MM.1S (cell line): ENCODE measurements at places on chromosomes 4 and X.

DNA sequence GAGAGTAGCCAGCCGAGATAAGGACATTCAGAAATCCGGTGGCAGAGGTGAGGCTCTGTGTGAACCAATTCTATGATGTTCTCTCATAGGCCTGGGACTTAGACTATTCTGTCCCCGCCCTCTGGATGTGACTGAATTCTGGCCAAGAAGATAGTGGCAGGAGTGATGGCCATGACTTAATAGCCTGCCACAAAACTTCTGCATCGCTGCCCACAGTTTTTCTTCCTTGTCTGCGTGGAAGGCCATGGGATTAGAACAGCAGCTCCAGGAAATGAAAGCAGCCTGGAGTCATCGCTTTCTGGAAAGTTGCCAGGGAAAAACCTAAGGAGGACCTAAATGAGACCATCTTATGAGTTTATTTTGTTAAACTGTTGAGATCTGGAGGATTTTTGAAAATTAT is 134.7 kb downstream of the F11 start:
- DNase-seq, result no peak

GRCh38 chrX:115518113-115518512 is 42.9 kb upstream of the PLS3 start:
- no peak for DNase-seq

DNA sequence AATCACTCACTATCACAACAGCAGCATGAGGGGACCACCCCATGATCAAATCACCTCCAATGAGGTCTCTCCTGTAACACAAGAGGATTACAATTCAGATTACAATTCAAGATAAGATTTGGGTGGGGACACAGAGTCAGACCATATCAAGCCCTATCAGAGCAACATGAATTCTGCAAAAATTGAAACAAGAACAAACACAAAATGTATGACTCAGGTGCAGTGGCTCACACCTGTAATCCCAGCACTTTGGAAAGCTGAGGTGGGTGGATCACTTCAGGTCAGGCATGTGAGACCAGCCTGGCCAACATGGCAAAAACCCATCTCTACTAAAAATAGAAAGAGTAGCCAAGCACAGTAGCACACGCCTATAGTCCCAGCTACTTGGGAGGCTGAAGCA is 13.4 kb upstream of the HPSE start:
- DNase-seq, result no peak

GRCh38 chrX:19554786-19555185 is 39.5 kb upstream of the MAP3K15 start:
- DNase-seq, result no peak

DNA sequence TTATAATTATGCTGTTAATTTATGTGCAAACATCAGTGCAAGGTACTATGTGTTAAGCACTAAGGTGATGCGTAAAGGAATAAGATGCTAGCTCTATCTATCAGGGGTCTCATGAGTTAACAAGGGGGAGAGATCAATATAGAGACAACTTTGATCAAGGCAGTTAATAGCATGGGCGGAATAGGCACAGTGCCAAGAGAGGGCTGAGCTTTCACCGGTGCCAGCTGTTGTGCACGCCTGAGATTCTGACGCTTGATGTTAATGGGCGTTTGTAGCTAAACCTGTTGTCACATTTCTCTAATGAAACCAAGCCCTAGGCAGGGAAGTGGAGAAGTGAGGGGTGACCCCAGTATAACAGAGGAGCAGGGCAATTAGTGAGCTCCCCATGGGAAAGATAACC is 86.0 kb upstream of the NMU start:
- no peak for DNase-seq

DNA sequence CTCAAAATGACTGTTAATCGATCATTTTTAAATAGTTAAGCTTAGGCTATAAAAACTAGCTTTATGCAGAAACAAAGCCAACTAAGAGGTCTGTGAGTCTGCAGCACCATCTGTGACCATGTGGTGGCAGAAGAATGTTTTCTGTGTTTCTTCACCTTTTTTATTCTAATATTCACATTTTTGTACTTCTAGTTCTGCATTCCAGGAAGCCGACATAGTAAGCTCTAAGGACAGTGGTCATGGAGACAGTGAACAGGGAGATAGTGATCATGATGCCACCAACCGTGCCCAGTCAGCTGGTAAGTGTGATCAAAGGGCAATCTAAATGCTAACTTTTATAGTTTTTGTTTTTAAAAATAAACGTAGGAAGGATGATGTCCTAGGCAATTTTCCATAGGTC is 5.6 kb downstream of the PCDH10 start:
- DNase-seq, result peak; percentile 30

DNA sequence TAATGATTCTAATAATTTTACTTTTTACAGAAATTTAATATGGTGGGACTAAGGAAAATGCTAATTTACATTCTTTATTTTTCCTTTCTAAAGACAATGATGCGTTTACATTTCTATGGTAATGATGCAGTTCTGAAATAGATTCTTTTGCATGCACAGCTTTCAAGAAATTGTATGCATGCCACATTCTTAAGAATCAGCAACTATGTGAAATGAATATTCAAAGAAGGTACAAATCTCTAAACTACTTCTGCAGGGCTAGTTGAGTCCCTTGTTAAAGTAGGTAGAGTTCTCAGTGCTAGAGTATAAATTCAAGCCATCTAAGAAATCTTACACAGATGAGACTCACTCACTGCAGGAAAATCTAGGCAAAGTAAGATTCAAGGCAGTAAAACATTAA is 24.5 kb upstream of the GRID2 start:
- DNase-seq, result no peak

DNA sequence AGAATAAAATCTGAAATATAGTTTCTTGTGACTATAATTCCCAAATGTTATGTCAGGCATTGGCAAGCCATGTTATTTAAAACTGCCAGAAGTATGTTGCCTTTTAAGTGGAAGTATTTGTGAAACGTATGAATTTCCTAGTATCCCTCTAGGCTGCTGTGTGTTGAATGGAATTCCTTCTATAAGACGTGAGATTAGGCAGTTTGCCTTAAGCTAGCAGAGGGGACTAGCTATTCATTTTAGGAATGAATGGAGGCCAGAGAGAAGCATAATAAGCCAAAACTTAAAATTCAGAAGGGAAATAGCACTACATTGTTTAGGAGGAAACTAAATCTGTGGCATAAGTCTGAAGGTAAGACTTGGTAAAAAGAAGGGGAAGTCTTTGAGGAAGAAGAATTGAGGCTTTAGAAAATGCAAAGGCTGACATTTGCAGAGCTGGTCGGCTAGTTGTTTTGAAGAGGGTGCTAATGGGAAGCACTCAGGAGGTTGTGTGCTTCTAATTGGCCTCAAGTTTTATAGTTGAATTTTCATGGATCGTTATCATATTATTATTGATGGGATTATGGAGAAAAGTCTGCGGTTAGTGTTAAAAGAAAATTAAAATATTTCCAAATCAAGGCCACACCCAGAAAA is 57.1 kb downstream of the TMEM131L start:
- no peak for DNase-seq

- DNase-seq, result no peak
These were observed 14.9 kb downstream of the NSDHL start for GRCh38 chrX:152845618-152846240.

DNA sequence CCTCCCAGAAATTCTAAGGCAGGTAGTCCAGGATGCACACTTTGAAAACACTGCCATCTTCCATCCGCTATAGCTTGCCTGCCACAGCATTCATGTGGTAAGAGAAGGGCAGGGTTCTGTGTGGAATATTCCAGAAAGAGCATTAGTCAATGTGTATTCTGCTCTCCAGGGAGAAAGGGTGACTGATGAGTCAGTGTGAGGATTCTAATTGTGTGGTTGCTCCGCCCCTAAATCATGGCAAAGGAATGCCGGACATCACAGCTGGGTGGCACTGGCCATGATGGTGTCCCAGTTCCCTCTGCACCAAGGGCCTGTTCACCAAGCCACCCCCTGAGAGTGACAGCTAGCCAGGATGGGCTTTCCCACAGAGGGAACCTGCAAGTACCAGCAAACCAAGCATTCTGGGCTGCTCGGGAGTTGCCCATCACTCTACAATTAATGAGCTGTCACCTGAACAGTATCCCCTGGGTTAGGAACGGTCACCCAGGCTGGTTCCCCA is 9.5 kb downstream of the IDS start:
- DNase-seq, result no peak

- no peak for DNase-seq
These were observed 443.6 kb upstream of the PITX2 start for GRCh38 chr4:111066447-111066846.

- DNase-seq, result no peak
These were observed 209.5 kb downstream of the IL15 start for GRCh38 chr4:141845901-141846300.

GRCh38 chrX:150635952-150636351 is 57.2 kb upstream of the MTMR1 start:
- DNase-seq, result no peak

- DNase-seq, result no peak
These were observed 928.1 kb downstream of the FAT4 start for GRCh38 chr4:126242679-126243390.

DNA sequence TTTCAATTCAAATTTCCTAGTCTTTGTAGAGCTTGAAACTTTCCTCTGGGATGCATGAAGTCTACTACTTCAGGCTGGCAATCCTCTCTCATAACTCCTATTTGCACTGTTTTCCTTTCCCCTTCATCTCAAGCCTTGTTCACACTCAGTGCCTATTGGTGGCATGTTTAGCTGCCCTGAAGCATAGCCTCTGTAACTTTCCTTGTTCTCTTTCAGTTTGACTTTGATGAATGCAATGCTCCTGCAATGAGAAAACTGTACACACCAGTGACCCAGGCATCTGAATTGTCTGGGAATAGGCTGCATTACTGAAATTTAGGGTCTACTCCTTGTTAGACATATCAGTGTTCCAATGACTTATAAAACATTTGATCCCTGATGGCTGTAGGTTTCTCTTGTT is 81.7 kb downstream of the ANK2 start:
- no peak for DNase-seq

DNA sequence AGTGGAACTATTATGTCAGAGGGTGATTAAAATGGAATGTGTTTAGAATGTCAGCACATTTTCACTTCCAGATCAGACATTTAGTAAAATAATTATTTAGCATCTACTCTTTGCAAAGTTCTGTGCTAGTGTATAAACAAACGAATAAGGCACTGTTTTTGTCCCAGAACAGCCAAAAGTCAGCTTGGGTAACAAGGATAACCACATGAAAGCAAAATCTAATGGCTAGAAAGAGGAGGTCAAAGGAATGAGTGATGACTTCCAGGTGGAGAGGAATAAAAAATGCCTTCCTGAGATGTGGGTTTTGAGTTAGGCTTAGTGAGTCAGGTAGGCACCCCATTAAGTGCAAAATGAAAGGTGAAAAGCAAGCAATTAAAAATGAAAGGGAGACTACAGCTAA is 112.6 kb downstream of the ATP10D start:
- no peak for DNase-seq
